Activated CD4-positive, alpha-beta memory T cell treated with anti-CD3 and anti-CD28 coated beads for 36 hours (primary cell): ENCODE measurements at places on chromosomes 5 and 9. TPM values are rescaled to one million over a fixed set of nuclear protein-coding genes. Genes with fewer than 3 reads are reported as not detected.

- no peak for DNase-seq
These were observed 94.0 kb downstream of the ZNF608 start for GRCh38 chr5:124652514-124652819.

The LPAR1 gene
- not detected for total RNA-seq

DNA sequence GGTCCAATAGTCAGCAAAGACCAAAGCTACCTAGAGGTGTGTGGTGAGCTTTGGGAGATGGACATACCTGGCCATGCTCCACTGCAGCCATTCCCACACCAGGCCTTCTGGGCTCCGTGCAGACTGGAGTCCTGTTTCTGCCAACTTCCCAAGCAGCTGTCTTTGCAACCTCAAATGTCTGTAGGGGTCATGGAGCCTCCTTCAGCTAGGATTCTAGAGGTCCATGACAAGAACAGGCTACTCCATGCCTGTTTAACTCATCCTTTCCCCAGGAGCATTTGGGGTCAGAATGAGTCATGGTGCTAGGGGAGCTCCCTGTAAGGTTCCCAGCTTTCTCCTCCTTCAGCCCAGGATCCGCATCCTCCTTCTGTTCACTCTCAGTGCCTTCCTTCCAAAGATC lies 17.1 kb downstream of the VPS13A start:
- no peak for DNase-seq

DNA sequence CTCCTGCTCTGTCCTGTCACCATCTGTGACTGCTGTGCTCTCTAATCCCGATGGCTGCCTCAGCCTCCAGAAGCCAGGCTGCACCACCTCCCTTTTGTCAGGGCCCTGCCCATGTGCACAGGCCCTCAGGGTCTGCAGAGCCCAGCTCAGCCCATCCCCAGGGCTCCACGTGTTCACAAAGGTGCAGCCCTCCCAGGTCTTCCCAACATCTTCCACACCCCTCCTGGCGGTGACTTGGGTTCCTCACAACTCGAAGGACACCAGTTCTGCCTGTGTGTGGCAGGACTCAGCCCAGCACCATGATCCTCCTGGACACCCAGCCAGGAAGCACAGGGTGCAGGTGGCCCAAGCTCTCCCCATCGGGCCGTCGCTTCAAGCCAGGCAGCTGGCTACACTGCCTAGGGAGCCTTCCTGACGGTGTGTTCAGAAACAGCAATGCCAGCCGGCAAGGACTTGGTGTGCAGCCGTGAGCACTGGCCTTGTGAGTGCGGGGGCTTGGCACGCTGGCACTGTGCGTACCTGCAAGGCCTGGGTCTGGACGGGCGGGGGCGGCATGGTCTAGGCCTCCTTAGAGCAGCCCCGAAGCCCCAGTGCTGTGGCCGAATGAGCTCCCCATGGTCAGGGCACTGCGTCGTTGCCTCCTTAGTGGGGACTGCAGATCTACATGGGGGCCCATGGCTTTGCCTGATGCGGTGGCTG lies 96.1 kb downstream of the MRPL36 start:
- DNase-seq, result no peak

The SLC36A2 gene
- not detected for total RNA-seq
